ENCODE measurements at places on chromosomes 11 and 22.

GRCh38 chr11:73401217-73401923, 25.2 kb downstream of the RELT start:
- no peak for DNase-seq

DNA sequence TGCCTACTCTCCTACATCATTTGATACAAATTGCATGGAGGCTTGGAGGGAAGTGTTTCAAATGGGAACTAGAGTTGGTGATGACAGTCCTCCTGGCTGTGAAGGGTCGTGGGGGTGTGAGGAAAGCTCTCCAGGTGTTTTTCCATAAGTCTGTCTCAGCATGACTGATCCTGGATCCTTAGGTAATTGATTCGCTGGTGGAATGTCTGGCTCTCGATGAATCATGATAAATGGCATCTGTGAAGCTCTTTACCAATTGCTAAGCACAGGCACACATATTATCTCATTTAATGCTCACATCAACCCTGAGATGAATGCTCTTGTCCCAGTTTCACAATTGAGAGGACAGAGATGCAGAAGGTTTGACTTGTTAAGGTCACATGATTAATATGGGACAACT, 107.5 kb downstream of the PKNOX2 start:
- no peak for DNase-seq

- no peak for DNase-seq
Measured at GRCh38 chr22:46486996-46487717, 50.3 kb downstream of the CELSR1 start.

- no peak for DNase-seq
Measured at GRCh38 chr11:64036087-64037026, 626 bp downstream of the FLRT1 start.

GRCh38 chr11:35717043-35717442, 54.5 kb downstream of the TRIM44 start:
- no peak for DNase-seq

GRCh38 chr22:38313384-38313955, 3.8 kb downstream of the CSNK1E start:
- no peak for DNase-seq

DNA sequence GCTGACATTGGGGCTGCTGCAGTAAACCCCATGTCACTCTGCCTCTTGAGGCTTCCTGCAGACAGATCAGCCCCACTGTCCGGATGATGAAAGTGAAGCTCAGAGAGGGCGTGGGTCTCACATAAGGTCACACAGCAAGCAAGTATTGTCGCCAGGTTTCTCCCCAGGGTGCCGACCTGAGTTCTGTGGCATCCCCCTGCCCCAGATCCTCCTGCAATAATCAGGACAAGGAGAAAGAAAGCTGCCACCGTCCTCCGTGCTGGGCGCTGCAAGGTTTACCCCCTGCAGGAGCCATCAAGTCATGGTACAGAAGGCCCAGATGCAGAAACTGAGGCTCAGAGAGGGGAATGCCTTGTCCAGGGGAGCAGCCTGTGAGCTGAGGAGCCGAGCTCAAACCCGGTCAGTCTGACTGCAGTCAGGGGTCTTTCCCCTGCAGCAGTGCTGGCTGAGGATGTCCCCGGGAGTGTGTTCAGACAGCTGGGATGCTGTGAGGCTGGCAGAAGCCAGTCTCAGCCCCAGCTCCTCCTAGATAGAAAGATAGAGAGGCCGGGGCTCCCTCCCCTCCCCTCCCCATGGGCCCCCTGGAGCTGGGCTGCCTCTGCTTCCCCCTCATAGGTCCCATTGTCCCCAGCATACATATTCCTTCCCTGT, 13.2 kb downstream of the EMID1 start:
- no peak for DNase-seq

DNA sequence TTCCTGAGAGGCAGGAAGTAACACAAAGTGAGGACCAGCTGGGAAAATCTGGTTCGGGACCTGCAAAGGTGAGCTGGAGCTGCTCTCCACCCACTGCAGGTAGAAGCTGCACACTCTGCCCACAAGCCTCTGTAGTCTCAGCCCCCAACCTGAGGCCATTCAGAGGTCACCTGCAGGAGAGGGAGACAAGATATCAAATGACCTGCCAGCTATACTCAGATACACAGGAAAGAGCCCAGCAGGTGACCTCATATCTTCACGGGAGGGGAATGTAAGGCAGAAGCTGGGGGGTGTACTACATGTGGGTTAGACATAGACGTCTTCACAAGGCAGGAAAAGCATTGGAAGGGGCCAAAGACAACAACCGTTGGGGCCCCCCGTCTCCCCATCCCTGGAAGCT, 86.1 kb downstream of the APIP start:
- no peak for DNase-seq

DNA sequence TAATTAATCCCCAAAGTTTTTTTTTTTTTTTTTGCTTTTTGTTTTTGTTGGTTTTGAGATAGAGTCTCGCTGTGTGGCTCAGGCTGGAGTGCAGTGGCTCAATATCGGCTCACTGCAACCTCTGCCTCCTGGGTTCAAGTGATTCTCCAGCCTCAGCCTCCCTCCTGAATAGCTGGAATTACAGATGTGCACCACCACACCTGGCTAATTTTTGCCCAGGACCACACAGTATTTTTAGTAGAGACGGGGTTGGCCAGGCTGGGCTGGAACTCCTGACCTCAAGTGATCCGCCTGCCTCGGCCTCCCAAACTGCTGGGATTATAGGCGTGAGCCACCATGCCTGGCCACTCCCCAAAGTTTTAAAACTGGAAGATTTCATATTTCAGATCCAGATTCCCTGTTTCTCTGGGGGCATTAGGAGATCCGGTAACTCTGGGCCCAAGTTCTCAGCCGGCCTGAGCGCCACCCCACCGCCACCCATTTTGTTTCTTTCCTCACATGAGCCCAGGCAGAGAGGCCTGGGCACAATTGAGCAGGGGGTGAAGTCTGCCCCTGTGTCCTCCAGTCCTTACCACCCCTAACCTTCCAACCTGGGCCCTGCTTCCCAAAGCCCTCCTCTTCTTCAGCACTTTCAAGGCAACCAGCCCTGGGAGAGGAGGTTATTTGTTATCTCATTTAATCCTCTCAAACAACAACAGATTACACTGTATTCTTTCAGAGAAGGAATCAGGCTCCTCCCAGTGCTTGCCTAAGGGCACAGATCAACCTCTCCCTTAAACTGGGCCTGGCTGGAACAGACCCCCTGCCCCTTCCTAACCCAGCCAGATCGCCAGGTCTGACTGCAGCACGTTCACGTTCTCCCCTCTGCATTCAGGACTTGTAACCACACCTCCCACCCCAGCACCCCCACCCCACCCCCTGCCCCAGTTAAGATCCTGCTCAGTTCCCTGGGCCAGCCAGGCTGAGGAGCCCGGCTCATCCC, 1.9 kb upstream of the CSNK1E start:
- DNase-seq: no peak

DNA sequence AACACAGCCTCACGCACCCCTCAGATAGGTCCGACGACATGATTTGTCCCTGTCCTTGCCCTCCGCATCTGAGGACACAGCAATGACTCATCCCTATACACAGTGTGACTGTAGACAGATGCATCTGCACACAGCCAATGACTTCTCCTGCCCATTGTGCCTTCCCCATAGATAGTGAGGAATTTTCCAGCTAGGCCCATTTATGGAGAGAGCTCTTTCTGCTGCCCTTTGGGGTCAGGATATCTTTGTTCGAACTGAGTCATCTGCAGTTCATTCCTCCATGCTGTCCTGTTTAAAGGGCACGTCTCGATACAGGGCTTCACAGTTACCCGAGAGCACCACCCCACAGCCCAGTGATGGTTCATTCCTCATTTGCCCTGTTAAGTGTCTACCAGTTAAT, 96.7 kb downstream of the LARGE1 start:
- no peak for DNase-seq

DNA sequence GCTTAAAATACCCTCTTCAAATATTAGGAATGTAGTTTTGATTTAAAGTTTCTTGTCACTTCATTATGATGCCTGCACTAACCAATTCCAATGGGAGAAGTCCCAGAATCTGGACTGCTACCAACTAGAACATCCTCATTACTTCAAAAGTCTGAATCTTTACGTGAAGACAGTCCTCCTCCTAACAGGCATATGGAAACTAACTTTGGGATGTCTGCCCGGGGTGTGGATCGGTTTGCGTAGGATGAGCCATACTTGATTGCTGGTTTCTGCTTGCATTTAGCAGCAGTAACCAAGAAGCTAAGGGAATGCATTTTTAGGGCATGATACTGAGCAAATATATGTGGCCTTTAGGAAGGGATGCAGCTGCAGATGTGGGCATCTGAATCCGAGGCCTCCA, 177.1 kb downstream of the LRRC4C start:
- DNase-seq: no peak

- DNase-seq: no peak
Measured at GRCh38 chr11:113684496-113684895, 21.6 kb downstream of the TMPRSS5 start.

Measured in stimulated activated CD4-positive, alpha-beta T cell treated with anti-CD3 and anti-CD28 coated beads, Interleukin-1b, Interleukin-23, amount 100 ng/mL, for 1 hour (primary cell).